ENCODE measurements at places on chromosomes 3 and 15.

GRCh38 chr3:184168363-184169120 lies 6.1 kb upstream of the AP2M1 start:
- no peak for DNase-seq

DNA sequence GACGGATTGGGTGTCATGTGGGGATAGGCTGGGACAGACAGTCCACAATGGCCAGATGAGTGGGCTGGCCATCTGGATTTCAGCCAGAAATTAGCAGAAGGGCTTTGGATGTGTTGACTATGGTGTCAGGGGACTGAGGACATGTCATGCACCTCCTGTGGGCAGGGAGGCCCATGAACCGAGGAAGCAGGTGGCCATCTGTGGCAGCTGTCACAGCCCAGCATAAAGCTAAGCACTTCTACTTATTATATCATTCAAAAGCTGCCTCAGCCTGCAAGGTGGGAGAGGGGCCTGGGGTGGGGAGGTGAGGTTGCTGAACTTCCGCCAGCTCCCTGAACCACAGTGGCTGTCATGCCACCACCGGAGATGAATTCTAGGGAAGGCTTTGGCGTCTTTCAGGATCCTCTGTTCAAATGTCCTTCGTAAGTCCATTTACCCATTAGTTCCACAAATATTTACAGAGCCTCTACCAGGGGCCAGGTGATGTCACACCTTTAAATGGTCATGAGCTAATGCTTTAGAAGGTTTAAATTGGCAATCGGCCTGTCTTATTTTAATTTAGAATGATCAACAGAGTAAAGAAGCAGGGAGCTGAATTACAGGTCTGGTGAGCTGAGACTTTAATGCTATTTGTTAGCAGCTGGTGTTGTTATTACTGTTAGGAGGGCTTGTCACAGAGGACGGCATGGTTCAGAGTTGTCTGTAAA lies 23.6 kb upstream of the CAV3 start:
- DNase-seq, result no peak

DNA sequence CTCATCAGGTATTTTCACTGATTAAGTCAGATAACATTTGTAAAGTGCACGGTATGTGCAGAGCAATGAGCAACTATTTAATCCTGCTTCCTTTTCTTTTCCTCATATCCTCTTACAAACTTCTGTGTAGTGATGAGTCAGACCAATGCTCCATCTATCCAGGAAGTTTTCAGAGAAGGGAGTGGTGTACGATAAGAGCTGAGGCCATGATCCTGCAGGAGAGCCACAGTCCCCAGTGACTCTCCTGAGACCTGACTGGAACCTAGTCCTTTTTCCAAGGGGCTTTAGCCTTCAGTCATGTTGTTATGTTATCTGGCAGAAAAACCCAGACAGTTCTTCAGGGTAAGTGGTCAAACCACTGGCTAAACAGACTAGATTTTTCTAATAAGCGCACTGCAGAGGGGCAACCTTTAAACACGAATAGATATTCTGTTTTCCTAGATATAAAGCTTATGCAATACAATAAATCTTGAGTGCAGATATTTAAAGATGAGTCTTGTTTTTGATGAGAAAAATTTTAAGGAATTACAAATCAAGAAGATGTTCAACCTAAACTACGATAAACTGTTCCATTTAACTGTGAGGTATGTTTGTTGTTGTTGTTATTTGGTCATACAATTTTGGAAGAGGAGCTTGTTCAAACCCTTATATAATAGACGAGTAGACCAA lies 110.5 kb upstream of the RAP2B start:
- no peak for DNase-seq

DNA sequence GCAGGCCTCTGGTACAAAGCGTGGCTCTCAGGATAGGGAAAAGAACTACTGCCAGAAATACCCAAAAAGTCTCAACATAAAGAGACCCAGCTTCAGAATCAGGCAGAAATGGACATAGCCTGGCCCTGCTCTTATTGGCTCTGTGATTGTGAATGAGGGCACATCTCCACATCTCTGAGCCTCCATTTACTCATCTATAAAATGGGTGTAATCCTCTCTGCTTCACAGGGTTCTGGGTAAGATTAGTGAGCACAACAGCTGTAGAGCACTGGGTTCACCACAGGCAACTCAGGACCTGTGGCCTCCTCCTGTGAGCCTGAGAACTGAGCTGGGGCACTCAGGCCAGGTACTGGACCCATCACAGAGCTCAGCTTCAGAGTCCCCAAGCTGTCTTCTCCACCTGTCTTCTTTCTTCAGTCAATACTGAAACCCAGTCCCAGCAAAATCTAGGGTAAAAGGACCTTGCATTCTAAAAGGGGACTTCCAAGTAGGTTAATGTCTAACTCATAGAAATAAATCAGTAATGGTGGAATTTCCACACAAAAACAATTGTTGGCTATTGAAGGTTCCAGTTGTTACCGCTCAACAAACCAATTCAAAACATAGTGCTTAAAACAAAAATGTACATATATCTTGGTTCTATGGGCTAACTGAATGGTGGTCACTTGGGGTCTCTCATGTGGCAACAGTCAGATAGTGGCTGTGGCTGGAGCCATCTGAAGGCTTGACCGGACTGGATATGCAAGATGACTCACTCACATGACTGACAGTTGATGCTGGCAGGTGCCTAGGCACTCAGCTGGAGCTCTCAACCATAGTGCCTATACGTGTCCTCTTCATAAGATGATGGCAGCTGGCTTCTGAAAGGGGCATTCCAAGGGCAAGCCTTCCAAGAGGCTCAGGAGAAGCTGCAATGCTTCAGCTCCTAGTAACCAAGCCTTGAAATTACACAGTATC lies 47.3 kb downstream of the TRIM42 start:
- DNase-seq, result no peak

GRCh38 chr3:105614288-105615030 lies 247.8 kb downstream of the ALCAM start:
- DNase-seq, result no peak

DNA sequence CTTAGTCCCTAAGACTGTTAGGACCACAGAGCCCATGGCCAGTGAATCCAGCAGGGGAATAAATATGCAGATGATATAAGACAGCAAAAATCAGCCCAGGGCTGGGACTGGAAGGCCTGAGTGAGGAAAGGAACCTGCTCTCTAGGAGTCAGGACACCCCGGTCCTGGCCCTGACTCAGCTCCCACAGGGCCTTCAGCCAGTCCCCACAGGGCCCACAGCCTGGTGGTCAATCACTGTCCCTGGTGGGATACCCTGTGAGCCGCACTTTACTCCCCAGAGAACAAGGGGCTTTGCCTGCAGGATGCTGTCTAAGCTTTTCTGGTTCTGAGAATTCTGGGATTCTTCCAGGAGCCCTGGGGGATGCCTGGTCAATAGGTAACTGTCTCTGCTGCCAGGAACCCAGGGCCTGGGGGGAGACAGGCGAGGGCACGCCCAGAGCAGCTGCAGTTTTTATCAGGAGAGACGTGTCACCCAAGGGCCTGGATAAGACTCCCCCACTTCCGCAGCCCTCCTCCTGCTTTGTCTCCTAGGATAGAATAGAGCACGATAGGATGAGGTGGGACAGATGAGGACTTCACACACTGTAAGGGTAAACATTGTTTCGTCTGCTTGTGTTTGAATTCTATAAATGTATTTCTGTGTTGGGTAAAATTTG lies 49.5 kb upstream of the MCF2L2 start:
- DNase-seq, result no peak

- DNase-seq, result no peak
Observed at GRCh38 chr3:106673926-106674569, 703.2 kb upstream of the CCDC54 start.

GRCh38 chr3:34405159-34405558 lies 606.7 kb downstream of the PDCD6IP start:
- no peak for DNase-seq

DNA sequence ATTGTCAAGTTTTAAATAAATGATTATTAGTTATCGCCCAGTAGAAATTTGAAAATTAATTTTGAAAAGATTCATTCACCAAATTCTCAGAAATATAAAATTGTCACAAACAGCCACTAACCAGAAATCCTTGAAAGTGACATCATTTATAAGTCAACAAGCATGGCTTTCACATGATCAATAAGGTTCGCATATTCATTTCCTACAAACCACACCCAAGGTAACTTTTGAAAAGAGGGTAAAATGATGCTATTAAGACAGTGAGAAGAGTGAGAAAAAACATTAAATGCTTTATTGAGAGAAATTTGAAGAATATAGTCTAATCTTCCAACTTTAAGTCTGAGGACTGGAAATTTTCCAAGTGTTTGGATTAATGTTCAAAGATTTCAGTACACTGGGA lies 263.6 kb upstream of the ALCAM start:
- no peak for DNase-seq

DNA sequence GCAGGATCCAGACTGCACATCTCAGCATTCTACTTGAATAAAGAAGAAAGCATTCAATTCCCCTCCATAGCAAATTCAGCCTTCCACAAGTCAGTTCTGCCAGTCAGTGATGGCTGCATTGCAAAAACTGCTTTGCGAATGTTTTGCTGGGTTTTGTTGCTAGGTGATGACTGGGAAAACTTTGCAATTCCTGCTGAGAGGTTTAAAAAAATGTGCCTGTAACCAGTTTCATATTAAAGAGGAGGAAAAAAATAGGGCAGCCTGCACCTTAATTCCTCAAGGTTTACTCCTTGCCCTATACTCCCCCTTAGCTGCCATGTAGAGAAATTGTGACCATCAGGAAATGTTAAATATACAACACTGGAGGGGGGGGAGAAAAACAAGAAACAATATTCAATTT lies 225.6 kb upstream of the ATP11B start:
- DNase-seq, result no peak

DNA sequence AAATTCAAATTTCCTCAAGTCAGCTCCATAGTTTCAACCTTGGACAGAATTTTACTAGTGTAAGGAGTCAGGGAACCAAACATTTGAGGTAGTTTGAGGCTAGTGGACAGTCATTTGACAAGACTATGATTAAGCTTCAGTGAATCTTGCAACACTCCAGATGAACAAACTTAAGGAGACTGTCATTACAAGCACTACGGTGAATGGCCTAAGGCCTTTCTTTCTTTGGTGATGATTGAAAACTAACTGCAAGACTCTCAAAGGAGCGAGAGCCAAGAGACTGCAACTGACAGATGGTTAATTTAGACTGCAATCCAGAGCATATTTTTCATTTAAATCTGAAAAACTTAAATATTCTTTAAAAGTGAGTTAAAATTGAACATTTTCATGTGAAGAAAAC lies 272.3 kb upstream of the NECTIN3 start:
- no peak for DNase-seq

- no peak for DNase-seq
Observed at GRCh38 chr3:58485801-58486435, 6.0 kb upstream of the KCTD6 start.

Data from AG09319 (cell line).